Fibroblast of mammary gland (primary cell): ENCODE measurements at places on chromosomes 1 and 21.

GRCh38 chr21:25987531-25987930, 183.0 kb downstream of the APP start:
- no peak for DNase-seq

GRCh38 chr1:171191992-171192391, 6.9 kb downstream of the FMO2 start:
- DNase-seq, result peak; percentile 40

GRCh38 chr1:152013664-152014237, 20.1 kb upstream of the S100A10 start:
- DNase-seq, result peak; percentile 61

DNA sequence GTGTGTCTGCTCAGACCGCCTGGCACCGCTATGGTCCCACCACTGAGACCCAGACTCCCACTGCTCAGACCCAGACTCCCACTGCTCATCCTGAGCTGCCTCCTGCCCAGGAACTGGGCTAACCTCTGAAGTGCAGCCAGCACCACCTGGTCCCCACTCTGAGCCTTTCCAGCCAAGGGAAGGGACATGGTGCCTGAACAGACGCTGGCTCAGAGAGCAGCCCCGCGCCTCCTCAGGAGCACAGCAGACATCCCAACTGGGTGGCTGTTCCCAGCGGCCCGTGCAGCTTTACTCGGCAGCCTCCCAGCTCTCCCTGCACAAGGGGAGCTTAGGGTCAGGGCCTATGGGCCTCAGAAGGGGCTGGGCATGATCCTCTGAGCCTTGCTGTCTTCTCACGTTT, 27.8 kb upstream of the CNTN2 start:
- DNase-seq, result no peak

DNA sequence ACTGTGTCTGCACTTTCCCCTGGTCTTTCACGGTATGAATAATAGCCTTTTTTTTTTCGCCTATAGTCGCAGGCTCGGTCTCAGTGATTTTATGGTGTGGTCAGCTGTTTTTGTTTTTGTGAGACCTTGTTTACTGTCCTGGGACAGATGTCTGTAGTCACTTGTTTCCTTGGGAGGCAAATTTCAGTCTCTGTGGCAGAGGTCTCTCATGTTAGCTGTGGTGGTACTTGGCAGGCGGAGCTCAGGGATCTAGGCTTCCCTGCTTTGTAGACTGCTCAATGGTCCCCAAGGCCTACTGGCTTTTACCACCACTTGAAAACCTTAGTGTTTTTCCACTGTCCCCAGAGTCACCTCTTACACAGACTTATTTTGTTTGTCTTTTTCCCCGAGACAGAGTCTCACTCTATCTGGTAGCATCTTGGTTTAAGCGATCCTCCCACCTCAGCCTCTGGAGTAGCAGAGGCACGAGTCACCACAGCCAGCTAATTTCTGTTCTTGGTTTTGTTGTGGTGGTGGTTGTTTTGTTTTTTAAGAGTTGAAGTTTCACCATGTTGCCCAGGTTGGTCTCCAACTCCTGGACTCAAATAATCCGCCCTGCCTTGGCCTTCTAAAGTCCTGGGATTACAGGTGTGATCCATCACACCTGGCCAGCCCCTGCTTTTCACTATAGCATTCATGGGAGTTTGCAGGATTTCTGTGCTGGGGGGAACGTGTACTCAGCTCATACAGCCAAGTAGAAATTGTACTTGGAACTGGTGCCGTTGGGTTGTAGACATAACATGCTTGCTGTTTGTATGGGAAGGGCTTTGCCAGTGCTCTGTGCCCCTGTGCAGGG, 10.3 kb downstream of the RNU1-2 start:
- peak; percentile 64 for DNase-seq

DNA sequence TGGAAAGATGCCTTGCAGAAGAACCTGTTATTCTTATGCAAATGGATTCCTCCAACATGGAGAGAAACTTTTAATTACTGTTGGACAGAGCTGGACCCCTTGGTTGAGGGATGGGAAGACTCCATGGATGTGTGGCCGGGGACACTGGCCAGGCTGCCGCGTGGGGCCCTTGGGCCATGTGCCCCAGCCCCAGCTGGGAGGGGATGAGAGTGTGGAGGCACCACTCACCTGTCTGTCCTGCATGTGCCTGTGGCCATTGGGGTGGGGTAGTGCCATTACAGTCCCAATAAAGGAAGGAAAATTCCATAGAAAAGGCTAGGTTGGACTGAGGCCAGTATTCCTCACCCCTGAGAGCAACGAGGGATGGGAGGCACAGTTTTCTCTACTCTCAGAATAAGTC, 564.5 kb upstream of the PTBP2 start:
- no peak for DNase-seq

DNA sequence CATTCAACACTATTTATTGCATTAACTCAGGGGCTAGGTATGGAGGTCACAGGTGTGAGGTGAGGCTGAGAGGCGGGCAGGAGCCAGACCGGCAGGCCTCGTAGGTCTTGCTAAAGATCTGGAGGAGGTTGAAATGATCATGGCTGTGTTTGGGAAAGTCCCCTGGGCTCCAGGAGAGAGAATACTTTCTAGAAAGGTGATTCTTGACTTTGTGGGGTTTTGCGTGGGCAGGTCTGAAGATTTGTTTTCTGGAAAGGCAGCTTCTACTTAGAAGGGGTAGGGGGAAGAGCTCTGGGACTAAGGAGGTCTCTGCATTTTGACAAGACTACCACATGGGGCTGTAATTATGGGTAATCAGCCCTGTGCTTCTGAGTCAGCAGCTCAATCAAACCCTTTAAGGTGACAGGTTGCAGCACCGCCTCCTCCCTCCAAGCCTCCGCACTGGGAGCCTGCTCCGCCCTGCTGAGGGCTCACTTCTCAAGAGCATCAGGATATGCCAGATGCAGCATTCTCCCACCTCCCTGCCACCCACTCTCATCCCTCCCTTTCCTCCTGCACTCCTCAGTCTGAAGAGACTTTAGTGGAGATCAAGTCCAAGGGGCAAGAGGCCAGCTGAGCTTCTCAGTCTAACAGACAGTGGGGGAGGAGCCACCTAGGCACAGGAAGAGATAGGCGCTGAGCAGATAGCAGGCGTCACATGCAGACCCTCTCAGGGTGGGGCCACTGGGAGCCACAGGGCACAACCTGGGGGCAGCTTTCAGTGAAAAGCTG, 30.5 kb downstream of the SLC30A1 start:
- no peak for DNase-seq

DNA sequence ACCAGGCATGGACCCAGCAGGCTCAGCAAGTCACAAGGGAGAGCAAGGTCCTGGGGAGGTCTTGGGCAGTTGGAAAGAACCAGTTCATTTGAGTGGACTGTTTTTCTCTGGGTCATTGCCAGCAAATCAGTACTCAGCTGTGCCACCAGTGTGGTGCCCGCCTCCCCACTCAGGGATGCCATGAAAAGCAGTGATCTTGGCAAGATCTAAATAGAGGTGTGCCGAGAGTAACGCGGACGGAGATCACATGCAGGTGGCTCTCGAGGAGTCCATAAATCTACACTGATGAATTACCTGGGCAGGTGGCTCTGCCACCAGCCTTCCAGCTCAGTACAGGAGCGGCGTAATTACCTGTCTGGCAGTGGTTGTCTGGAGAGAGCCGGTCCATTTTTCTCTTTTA, 642.2 kb downstream of the PTPRU start:
- no peak for DNase-seq

DNA sequence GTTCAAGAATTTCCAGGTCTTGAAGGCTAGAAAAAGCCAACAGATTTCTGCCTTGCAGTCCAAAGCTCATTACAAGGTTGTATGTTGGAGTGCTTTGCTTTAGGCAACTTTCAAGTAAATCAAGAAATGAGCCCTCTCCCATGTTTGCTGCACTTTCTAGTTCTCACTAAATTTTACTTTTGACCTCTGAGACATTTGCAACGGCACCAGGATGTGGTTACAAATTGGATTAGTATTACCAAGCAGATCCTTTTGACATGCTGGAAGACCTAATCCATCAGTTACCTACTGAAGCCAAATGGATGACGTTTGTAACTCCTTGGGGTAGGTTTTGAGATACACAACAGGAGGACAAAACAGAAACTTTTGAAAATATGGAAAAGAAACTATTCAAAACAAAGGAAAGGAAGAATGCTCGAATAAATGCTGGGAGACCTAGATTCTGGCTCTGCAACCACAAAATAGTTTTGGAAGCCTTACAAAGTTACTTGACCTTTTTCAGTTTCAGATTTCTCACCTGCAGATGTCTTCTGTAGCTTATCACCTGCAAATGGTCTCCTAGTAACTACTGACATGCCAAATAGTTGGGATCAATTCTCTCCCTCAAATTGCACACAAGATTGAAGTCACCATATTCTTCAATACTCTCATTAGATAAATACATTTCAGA, 251.7 kb upstream of the ADGRL2 start:
- DNase-seq, result no peak

- DNase-seq, result no peak
These were observed 30.0 kb downstream of the VWA5B1 start for GRCh38 chr1:20320704-20321103.

- DNase-seq, result no peak
These were observed 1.5 kb downstream of the FABP3 start for GRCh38 chr1:31371121-31371959.

DNA sequence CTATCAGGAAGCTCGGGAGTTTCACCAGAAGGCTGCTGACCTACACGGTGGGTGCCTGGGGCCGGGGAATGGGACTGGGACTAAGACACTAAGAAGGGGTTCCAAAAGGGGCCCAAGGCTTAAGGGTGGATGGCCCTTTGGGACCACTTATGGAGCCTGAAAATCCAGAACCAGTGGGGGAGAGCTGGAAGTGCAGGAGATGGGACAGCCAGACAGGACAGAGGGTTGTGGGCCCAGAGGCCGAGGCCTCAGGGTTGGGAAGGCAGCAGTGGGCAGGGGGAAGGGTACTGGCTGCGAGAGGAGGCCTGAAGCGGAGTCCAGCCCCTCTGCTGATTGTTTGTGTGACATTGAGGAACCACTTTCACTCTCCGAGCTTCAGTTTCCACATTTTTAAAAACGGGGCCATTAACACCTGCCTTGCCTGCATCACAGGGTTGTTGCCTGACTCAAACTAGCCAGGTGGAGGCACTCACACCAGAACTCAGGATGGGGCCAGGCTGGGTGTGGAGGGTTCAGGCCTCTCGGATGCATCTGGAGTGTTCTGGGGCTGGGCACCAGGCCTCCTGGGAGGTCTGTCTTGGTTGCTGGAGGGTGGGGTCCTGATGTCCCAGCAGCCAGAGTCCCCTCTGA, 3.0 kb downstream of the TTC24 start:
- no peak for DNase-seq

GRCh38 chr1:3014443-3015268, 6.6 kb upstream of the ACTRT2 start:
- DNase-seq, result no peak

DNA sequence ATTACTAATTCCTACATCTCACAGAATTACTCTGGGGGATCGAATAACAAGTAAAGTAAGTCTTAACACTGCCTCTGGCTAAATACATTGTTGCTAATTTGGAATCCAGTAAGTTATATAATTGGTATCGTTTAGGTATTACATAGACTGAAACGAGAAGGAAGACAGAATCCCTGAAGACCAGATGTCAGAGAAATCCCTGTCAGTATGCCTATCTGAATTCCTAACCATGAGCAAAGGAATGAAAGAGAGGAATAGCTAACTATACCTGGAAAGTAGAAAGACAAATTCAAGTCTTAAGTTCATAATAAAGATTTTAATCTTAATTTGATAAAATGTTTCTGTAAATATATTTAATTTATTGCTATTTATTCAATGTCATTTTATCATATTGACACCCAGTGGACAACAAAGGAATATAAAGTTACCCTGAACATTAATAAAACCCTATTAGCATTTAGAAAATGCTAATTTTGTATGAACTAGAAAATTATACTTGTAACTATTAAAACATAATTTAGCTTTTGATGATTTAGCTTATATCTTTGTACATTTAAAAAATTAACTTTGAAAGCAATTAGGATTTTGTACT, 11.4 kb downstream of the DEPDC1 start:
- DNase-seq, result no peak

GRCh38 chr1:228876187-228876586, 140.9 kb downstream of the RHOU start:
- DNase-seq, result no peak

GRCh38 chr1:44072821-44073220, 41.6 kb upstream of the SLC6A9 start:
- no peak for DNase-seq

DNA sequence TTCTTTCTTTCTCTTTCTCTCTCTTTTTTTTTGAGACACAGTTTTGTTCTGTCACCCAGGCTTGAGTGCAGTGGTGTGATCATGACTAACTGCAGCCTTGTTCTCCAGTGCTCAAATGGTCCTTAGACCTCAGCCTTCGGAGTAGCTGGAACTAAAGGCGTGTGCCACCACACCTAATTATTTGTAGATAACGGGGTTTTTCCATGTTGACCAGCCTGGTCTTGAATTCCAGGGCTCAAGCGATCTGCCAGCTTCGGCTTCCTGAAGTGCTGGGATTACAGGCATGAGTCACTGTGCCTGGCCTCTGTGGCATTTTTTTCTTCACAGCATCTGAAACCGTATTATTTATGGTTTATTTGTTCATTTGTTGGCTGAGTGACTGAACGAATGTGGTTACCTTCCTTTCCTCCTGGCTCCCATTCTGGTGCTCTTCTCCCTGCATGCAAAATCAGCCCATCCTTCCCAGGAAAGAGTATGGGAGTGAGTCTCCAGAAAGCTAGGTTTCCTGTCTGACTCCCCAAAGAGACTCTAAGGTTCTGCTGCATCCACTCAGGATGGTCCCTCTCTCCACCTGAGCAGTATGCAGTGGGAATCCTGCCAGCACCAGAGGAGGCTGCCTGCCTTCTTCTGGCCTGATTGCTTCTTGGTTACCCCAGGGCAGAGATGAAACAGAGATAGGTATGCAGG, 155.0 kb upstream of the BEND5 start:
- DNase-seq, result peak; percentile 38

GRCh38 chr1:33630686-33631085, 158.2 kb downstream of the ZSCAN20 start:
- no peak for DNase-seq
